Stimulated activated CD4-positive, alpha-beta T cell treated with anti-CD3 and anti-CD28 coated beads, Interleukin-1b, Interleukin-23, amount 100 ng/mL, for 1 hour (primary cell): ENCODE measurements at places on chromosomes 16 and 17.

DNA sequence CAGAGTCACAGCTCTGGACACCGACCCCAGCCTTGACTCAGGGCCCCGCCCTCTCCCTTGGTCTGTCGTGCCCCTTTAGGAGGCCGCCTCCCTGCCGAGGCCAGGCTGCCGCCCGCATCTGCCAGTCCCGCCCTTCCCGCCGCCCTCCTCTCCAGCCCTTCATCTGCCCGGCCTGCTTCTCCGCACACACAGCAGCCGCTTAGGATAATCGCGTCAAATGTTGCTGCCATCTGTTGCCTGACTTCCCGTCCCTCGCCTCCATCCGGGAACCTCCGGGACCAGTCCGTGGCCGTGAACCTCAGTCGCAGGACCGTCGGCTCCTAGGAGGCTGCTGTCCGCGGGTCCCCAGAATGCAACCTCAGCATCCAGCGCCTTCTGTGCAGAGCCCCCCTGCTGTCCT, 11.9 kb downstream of the GSE1 start:
- no peak for DNase-seq

DNA sequence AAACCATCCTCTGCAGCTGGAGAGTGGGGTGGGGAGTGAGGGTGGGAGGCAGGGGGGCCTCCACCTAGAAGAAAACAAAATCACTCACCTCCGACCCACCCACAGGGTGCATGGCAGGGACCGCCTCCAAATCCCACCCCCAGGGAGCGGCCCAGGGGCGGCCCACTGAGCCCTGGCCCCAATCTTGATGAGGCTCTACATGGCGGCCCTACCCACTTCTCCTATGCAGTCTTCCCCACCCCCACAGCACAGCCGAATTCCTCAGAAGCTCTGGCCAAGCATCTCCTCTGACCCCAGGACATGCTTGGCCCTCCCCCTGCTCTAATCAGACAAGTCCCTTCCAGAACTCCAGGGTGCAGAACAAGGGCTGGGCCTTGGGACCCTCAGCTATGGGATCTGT, 18.2 kb upstream of the FASN start:
- no peak for DNase-seq

- DNase-seq, result no peak
These were observed 46.2 kb downstream of the CYB561 start for GRCh38 chr17:63399856-63400255.

- no peak for DNase-seq
These were observed 32.8 kb downstream of the MYO15A start for GRCh38 chr17:18141210-18141803.

GRCh38 chr16:71648921-71649320, 22.9 kb downstream of the MARVELD3 start:
- DNase-seq, result no peak

DNA sequence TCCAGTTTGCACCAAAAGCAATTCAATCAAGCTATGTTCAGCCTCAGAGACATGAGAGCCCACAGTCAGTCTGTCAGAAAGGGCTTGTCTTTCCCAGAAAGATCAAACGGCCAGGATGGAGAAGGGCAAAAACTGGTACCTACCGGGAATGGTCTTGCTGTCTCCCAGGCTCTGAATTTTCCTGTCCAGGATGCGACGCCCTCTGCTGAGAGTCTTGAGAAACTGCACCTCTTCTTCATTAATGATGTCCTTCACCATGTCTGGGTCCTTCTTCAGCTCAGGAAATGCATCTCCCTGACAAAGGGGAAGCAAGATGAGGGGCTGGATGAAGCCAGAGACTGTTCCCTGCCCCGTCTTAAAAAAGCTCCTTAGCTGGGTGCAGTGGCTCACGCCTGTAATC, 15.8 kb upstream of the EXOSC6 start:
- no peak for DNase-seq

- no peak for DNase-seq
These were observed 204.1 kb upstream of the NLRP1 start for GRCh38 chr17:5788266-5788900.

DNA sequence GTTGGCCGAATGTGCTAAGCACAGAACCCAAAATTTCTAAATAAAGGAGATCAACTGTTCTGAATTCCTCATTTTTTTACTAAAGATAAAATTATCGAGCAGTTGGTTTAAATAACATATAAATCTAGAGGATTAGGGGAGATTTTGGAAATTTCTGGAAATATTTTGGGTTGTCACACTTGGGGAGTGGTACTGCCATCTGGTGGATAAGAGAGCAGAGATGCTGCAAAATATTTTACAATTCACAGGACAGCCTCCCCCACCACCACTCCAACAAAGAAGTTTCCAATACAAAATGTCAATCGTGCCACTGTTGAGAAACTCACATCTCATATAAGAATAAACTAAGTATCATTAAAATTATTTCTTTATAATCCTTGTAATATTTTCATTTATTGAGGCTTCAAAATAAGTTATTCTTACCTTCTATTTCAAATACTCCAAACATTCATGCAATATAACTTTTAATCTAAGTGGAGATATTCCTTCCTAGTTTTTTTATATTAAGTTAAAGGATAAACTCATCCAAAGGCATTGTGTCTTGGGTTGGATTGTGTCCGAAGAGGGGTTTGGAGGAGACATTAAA, 17.0 kb upstream of the ABCA8 start:
- no peak for DNase-seq

DNA sequence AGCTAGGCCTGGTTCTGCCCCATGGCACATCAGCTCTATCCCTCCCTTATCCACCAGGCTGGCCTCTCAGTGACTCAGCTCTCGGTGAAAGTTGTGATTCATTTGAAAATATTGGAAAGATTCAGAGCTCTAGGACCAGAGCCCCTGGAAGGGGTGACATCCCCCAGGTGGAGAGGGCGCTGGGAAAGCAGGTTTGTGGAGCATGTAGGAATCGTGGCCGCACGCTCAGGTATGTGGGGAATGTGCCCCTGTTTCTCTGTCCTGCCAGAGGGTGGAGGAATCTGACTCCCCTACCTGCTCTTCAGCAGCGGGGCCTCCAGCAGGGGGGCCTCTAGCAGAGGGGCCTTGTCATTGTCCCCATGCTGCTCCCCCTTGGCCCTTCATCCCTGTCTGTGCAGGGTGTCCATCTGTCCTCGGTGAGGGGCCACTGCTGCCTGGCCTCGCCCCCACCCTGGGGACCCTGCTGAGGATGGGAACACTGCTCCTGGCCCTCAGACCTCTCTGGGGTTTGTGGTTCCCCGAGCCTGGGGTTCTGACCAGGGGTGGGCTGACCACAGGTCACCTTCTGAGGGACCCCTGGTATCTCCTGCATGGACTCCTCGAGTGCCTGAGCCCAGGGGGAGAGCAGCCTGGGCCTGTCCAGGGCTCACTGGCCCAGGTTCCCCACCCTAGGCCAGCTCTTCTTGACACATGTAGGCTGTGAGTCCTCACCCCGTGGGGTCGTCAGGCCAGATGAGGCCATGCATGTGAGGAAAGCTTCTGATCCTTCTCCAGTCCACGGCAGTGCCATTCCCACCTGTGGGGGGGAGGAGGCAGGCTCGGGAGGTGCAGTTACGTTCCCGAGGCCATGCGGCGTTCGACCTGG, 47.5 kb downstream of the NT5M start:
- DNase-seq, result no peak

GRCh38 chr17:7356756-7357155, 1.8 kb downstream of the TMEM95 start:
- DNase-seq, result no peak

DNA sequence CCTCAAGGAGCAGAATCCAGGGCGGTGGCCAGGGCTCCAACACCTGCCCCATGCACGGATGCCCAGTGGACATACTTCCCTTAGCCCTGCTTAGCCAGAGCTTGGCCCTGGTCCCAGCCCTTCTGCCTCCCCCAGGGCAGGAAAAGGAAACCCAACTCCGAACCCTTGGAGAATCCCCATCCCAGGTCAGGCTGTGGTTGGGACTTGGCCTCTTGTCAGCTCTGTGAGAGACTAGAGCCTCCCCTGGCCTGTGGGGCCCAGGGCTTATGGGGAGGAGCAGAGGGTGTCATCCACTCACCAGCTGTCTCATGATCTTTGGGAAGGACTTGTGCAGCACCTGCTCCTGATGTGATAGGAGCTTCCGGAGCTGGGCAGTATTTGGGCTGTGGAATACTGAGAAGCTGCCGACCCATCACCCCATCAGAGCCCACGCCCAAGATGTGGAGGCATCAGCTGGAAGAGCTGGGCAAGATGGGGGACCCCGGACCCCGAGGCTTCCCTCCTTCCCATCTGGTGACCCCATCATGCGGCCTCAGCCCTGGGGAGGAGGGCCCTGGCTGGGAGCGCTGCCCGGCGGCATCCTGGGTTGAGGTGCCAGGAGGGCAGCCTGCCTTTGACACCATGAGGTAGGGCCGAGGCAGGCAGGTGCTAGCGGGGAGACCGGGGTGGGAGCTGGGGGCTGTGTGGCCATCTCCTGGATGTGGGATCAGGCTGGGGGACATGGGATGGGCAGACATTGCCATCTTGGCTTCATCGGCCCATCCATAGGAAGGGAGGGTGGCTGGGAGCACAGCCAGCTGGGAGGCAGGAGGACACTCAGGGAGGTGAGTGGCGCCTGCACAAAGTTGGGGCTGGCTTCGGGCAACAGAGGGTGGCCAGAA, 45.1 kb downstream of the TNFRSF13B start:
- no peak for DNase-seq

- no peak for DNase-seq
These were observed 210.2 kb downstream of the RPTOR start for GRCh38 chr17:80754846-80755245.

- no peak for DNase-seq
These were observed 152.1 kb downstream of the PMP22 start for GRCh38 chr17:15112846-15113617.

DNA sequence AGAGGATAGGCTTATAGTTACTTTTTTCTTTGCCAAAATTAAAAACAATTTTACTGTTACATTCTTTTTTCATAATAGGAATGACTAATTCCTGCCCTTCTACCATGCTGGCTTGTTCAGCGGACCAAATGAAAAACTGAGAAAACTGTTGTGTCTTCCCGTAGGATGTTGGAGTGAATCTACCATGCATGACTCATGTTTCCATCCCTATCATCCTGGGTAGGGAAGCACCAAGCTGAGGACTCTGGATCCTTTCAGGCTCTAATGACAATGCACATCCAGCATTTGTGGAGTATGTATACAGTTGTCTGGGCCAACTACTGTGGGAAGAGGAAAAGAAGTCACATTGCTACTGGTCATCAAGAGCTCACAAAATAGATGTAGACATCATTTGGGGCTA, 41.1 kb upstream of the DHX8 start:
- no peak for DNase-seq
